CD4-positive, alpha-beta T cell treated with Interleukin-4 for 4 hours (primary cell): ENCODE measurements at places on chromosomes 2 and 18.

DNA sequence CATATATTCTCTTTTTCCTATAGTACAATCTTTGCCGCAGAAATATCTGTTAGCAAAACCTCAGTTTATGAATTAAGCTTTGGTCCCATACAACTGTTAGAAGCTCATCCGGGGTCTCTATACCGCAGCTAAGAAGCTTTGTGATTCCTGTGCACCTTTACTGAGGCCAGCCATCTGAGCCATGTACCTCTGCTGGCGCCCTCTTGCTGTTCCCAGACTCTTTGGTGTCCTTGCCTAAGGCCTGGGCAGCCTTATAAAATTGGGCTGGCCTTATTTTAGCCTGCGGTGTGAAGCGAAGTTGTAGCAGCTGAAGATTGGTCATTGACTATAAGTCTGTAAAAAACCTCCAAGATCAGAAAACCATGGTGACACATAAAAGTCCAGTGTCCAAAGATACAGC is 1135.1 kb upstream of the CHAC2 start:
- DNase-seq: no peak

DNA sequence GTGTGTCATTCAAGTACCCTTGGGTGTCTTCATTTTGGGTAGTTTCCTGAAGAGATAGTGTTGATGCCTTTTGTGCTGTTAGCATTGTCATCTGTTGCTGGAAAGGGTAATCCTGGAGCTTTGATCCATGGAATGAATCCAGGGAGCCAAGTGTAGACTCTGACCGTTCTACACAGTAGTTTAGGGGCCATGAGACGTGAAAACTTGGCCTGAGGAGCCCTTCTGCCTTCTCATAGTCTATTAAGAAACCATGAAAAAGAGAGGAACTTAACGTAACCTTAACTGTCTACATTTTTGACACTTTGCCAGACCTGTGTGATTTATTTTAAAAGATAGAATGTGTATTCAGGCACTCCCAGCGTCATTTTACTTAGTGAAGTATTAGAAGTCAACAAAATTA is 194.0 kb downstream of the BABAM2 start:
- DNase-seq: no peak

GRCh38 chr2:132268977-132269523 is 107.3 kb upstream of the ANKRD30BL start:
- DNase-seq: no peak

GRCh38 chr2:190563109-190563508 is 28.6 kb upstream of the NEMP2 start:
- DNase-seq: peak; percentile 36

DNA sequence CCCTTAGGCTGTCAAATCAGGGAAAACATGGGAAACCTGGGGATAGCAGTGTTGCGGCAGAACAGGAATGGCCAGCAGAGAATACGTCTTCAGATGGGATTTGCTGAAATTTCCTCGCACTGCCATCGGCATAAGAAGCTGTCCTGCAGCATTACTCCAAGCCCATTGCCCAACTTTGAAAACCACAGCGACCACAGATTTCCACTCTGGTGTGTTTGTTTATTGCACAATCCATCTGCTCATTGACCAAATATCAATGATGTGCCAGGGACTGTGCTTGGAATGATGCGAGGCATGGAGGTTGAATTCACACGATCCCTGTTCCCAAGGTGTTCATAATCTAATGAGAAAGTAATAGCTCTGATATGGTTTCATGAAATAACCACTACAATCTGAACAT is 383.3 kb upstream of the MYT1L start:
- DNase-seq: no peak
